Thyroid gland (tissue), 4 donors: ENCODE measurements at places on chromosomes 12 and 14.

- peak; percentile 84 for DNase-seq
These were observed at the start of gene PLBD1 for GRCh38 chr12:14567351-14568162. Gene PLBD1, minus strand, starts transcription at chr12:14567883. Its CDS starts 187 bp downstream, at chr12:14567696.

GRCh38 chr14:75827331-75827730 lies 154.5 kb downstream of the TGFB3 start:
- DNase-seq, result no peak

GRCh38 chr14:86027144-86027543 lies 497.2 kb downstream of the FLRT2 start:
- DNase-seq, result no peak

GRCh38 chr12:85385406-85385805 lies 105.4 kb downstream of the ALX1 start:
- DNase-seq, result no peak
